ENCODE measurements at places on chromosomes 7 and 10.

DNA sequence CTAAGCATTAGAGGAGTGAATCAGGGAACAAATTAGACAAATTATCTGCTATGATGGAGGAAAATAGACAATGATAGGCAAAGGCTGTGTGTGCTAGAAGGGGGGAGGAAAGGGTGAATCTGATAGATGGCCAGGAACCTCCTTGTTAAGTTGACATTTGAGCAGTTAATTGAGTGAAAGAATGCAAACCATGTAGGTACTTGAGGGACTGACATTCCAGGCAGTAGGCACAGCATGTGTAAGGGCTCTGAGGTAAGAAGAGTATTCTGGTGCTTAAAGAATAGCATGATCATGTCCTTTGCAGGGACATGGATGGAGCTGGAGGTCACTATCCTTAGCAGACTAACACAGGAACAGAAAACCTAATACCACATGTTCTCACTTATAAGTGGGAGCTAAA lies 48.6 kb upstream of the TES start:
- DNase-seq = no peak

- no peak for DNase-seq
Measured at GRCh38 chr10:24947304-24948097, 4.9 kb downstream of the PRTFDC1 start.

GRCh38 chr10:119761106-119761505 lies 35.3 kb downstream of the INPP5F start:
- DNase-seq = no peak

- no peak for DNase-seq
Measured at GRCh38 chr7:47837826-47838225, 110.4 kb downstream of the PKD1L1 start.

GRCh38 chr10:18681971-18682411 lies 22.8 kb downstream of the ARL5B start:
- no peak for DNase-seq

DNA sequence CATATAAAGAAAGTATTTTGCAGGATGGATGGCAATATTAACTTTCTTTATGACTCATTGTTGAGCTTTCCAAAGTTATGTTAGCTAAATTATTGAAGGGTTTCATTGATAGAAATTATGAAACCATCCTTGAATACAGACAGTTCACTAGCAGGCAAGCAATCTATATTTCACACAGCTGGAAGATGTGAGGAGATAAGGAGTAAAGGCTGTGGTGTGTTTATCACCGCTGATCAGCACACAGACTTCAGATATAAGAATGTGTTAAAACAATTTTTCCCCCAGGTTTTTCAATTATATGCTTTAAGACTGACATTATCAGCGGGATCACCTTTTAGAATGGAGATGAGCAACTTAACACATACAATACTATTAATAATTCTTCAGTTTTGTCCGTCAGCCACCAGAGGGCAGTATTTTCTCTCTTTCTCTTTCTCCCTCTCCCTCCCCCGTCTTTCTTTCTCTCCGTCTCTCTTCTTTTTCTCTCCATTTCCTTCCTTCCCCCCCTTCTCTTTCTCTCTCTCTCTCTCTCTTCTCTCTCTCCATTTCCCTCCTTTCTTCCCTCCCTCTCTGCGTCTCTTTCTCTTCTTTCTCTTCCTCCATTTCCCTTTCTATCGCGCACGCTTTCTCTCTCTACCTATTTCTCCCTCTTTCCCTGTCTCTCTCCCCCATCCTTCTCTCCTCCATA lies 62.9 kb upstream of the FAM171A1 start:
- DNase-seq = no peak

DNA sequence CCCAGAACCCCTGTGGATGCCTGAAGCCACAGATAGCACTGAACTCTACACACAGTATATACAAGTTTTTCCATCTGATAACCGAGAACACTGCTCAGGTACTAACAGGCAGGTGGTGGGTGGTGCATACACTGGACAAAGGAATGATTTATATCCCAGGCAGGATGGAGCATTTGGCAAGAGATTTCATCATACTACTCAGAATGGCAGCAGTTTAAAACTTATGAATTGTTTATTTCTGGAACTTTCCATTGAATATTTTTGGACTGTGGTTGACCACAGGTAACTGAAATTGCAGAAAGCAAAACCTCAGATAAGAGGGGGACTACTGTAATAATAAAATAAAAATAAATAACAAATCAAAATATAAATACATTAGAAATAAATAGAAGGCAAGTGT lies 10.9 kb upstream of the KCNMA1 start:
- no peak for DNase-seq

GRCh38 chr10:24370877-24371276 lies 161.9 kb downstream of the KIAA1217 start:
- DNase-seq = no peak

DNA sequence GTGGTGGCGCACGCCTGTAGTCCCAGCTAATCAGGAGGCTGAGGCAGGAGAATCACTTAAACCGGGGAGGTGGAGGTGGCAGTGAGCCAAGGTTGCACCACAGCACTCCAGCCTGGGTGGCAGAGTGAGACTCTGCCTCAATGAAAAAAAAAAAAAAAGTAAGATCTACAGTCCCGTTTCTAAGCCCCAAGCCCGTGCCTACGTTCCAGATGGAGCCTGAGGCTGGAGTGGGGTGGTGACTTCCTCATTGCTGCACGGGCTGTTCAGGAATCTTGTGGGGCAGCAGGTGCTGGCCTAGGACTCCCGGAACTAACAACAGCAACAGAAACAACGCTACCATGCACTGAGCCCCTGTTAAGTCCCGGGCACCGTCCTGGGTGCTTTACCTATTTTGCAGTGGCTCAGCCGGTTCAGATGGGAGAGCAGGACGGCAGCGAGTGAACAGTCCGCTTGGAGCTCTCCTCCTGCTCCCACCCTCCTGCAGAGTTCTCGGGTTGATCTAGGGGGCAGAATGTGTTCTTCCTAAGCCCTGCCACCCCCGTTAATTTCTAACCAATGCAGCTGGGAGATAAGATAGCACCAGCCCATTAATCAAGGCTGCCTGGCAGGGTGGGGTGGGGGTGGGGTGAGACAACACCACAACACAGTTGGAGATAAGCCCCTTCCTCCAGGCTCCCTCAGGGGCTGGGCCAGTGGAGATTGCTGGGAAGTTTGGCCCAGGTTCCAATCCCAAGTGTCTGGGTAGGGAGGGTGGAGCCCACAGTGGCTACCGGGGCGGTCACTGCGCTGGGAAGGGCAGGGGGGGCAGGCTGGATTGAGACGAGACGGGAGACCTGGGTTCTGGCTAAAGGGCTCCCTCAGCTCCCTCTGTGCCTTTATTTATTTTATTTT lies 17.0 kb upstream of the SFRP5 start:
- no peak for DNase-seq

Data from NCI-H1436 treated with DMSO at 0.1 percent for 48 hours (cell line).